ENCODE measurements at places on chromosomes 7 and 10.

DNA sequence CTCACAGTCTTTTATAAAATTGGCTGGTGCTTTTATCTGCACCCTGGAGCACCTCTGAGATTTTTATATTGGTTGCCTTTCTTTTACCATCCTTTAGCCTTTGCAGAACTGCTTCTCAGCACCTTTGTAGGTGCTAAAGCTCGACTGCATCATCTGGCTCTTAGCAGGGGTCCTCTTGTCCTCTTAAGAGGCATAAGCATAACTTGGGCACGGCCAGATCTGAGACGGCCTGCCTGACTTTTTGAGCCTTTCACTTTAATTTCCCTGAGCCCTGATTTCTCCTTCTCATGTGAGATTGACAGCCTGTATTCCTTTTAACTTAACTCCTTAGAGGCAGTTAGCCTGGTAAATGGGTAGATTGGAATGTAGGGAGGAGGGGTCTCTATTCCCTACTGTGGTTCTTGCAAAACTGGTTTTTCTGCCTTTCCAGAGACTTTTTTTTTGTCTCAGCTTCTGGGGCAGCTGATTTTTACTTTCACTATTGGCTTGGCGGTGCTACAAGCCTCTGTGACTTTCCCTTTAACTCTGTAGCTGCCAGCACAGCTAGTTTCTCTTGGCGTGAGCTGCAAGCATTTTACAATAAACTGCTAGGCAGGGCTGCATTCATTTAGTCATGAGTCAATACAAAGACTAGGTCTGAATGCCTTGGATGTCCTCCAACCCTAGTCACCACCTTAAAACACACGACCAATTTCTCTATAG, 24.0 kb downstream of the ZPBP start:
- no peak for DNase-seq

DNA sequence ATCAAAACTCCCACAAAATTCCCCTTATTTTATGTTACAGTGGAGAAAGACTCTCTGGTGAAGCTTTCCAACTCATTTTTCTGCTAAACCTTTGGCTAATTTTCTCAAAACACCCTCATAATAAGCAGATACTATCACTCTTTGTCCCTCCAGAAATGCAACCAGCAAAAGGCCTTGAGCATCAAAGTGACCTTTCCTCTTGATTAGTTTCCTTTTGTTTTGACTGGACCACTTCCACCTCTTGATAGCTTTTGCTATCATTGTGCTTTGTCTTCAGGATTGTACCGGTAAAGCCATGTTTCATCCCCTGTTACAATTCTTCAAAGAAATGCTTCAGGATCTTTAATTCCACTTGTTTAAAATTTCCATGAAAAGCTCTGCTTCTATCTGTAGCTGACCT, 115.1 kb upstream of the SLC13A1 start:
- no peak for DNase-seq

- DNase-seq: no peak
These were observed 25.2 kb downstream of the TMEM120A start for GRCh38 chr7:75969182-75969581.

- no peak for DNase-seq
These were observed 175.8 kb downstream of the TNS3 start for GRCh38 chr7:47405921-47406800.

- DNase-seq: no peak
These were observed 453.2 kb upstream of the GALNT17 start for GRCh38 chr7:70678621-70679251.

GRCh38 chr10:68086011-68086410, 10.9 kb upstream of the HERC4 start:
- DNase-seq: no peak

DNA sequence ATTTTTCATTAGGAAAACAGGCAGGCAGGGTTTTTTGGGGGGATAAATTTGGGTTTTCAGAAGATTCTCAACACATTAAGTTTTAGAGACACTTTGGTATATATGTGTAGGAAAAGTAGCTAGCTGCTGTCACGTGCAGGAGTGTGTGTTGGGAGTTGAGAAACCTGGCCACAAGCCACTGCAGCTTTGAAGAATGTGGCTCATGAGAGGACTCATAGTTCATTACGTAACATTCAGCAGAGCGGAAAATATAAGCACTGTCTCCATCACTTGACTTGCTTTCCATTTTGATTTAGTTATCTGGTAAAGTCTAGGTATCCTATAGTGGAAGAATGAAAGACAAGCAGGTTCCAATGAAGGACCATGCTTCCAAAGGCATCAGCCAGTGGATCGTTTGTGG, 31.2 kb downstream of the SMNDC1 start:
- DNase-seq: no peak

- DNase-seq: no peak
These were observed 97.8 kb downstream of the GALNT17 start for GRCh38 chr7:71229699-71230098.

- DNase-seq: peak; percentile 72
These were observed 1.2 kb upstream of the PFKFB3 start for GRCh38 chr10:6201516-6201975.

Data from T-helper 1 cell (primary cell).